ENCODE measurements at places on chromosomes 2 and 18.

- no peak for DNase-seq
Observed at GRCh38 chr2:73935641-73936040, 9.0 kb downstream of the DGUOK start.

- DNase-seq = no peak
Observed at GRCh38 chr2:1653956-1654695, 90.2 kb downstream of the PXDN start.

GRCh38 chr2:38164881-38165280, 88.9 kb upstream of the CYP1B1 start:
- DNase-seq = no peak

DNA sequence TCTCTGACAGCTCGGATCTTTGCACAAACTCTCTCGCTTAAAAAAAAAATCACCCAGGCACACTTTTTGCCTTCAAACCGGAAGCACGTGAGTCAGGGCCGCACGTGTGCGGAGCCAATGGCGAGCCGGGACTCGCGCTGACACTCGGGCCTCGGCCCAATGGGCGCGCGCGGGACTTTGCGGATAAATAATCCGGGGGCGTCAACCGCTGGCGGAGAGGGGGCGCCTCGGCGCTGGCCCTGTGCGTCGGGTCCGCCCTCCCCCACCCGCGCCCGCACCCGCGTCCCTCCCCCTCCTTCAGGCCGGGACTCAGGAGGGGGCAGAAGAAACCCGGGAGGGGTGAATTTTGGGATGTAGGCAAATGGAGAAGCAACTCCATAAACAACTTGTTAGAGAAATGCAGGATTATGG, 319 bp upstream of the EN1 start:
- DNase-seq = no peak

GRCh38 chr2:217183471-217183870, 323.6 kb upstream of the TNP1 start:
- no peak for DNase-seq

DNA sequence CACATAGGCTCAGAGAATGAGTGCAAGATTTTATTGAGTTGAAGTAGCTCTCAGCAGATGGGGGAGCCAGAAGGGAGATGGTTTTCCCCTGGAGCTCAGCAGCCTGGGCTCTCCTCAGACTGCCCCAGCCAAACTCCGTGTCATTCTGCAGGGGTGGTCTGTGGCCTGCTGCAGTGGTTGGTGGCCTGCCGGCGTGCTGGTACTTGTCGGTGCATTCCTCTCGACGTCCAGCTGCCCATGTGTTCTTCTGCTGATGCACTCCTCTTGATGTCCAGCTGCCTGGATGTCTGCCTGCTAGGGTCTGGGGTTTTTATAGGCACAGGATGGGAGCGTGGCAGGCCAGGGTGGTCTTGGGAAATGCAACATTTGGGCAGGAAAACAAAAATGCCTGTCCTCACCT, 25.6 kb upstream of the TMEM17 start:
- no peak for DNase-seq

DNA sequence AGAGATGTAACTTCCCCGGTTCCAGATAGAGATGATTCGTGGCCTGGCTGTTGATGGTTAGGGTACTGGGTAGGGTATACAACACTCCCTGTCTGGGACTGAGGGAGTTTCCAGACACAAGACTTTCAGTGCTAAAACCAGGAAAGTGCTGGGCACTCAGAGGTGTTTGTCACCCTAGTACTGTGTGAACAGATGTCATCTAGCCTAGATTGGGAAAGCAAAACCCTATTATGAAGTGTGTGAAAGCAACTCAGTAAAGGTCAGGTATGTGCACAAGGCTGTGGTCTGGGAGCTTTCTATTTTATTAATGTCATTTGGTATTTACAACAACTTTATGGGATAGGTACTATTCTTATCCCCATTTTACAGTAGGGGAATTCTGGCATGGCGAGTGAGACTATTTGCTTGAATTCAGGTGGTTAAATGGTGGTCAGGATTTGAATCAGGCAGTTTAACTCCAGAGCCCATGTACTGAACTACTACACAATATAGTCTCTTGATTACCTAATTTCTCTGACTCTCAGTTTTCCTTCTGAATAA, 2.6 kb downstream of the BZW1 start:
- DNase-seq = no peak

DNA sequence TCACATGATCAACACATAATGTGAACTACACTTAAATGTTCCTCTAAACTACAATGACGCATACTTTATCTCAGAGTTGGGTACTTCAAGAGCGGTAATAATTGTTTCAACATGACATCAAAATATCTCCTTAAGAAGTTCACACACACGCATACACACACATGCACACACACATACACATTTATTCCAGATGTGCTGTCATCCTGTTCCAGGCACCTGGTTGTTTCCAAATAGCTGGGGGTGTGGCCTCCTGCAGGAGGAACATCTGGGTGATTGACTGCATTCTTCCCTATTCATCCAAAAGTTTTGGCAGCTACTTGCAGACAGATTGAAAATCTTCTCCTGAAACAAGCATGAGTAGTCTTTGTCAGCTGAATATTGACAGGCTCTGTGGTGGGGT, 37.9 kb upstream of the PIK3C3 start:
- no peak for DNase-seq

GRCh38 chr18:79528846-79529245, 133.1 kb downstream of the NFATC1 start:
- DNase-seq = peak; percentile 67

DNA sequence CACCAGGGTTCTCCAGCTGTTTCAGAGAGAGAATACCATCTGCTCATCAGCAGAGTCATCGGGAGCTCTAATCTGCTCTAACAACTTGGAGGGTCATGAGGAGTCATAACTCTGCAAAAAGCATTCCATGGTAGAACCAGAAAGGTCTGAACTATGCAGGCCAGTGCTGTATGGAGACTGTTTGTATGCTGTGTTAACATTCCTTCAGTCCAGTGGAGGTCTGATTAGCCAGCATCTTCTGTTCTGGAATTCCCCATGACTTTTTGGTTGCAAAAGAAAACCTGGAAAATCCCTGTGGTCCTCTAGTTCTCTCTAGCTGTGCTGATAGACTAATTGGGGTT, 9.4 kb upstream of the ITGB6 start:
- no peak for DNase-seq

Measured in T follicular helper cell (primary cell).